ENCODE measurements at places on chromosomes 5 and 9.

GRCh38 chr5:161544350-161544765 lies 2.2 kb downstream of the GABRB2 start:
- DNase-seq, result peak; percentile 40

DNA sequence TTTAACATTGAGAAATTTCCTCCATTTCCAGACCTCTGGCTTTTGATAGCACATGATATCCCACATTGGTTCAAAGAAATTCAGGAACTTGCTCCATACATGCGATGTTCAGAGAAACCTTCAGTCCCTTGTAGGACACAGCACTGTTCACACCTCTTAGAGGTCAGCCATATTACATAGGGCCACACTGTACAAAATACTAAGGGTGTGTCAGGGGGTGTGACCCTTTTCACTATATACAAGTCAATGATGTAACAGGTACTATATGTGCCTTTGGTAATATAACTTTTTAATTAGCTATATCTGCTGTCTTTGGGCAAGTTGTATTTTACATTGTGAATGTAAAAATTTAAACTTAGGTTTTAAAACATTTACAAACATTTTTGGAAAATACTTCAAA lies 505.5 kb downstream of the ENC1 start:
- DNase-seq, result no peak

DNA sequence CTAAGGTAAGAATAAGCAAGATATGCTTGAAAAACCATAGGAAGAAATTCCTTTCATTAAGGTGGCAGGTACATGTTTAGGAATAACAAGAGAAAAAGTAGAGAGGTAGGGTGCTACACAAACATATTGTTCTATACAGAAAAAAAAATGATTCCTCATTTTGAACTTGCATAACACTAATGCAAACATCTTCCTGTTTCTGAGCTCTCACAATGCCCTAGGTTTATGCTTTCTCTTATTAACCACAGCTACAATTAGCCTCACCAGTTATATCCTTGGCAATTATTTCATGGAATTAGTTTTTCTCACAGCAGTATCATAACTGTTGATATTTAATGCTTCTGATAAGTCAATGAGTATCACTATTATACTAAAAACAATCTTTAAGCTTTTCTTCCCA lies 20.7 kb downstream of the CEMIP2 start:
- no peak for DNase-seq

DNA sequence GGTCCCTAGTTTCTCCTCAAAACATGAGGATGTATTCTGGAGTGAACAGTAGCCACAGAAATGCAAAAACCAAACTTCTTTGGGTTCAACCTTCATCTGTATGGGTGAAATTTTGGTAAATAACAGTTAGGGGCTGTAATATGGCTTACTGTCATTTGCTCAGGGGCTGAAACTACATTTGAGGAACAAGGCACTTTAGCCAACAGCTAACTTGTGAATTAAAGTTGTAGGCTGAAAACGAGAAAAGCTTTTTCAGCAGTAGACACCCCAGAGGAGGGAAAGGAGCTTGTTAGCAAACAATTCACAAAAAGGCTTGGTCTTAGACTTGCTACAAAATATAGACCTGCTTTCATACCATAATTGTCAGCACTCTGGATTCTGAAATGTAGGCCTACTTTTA lies 6.6 kb downstream of the TMEM171 start:
- no peak for DNase-seq

DNA sequence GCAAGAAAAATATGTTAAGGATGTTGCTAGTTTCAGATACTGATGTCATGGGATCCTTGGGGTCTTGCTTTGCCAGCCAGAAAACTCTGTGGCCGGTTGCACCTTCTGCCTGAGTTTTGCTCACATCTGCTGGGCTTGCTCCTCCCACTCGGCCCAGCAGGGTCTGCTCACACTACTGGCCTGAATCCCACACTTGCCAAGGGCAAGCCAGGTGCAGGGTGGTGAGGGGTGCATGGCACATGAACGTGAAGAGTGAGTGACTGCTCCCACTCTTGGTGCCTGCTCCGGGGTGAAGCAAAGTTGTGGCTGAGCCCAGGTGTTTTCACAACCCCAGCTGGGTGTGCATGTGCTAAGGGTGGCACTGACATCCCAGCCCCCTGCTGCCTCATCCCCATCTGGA lies 83.1 kb upstream of the STARD4 start:
- no peak for DNase-seq

DNA sequence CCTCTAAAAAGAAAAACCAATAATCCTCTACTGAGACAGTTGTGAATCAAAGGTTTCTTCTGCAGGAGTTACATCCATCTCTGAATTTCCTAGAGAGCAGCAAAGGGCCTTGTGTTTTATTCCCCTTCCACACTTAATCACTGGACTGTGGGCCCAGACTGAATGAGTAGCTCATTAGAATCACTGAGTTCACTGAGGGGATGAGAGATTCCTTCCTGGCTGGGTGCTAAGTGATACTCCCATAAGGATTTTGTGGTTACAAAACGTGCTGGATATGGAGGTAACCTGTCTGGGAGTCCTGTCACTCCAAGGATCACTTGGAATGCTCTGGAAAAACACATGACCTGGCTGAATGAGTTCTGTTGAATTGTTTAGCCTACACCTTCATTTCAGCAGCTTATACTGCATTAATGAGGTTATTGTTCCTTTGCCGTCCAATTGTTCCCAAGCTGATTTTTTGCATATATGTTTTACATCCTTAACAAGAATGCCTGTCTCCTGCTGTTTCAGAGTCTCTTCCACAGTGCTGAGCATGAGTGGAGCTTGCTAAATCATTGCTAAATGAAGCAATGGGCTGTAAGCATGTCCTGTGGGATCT lies 82.9 kb downstream of the MEF2C start:
- DNase-seq, result no peak

GRCh38 chr9:91920630-91921350 lies 29.2 kb downstream of the ROR2 start:
- DNase-seq, result no peak

DNA sequence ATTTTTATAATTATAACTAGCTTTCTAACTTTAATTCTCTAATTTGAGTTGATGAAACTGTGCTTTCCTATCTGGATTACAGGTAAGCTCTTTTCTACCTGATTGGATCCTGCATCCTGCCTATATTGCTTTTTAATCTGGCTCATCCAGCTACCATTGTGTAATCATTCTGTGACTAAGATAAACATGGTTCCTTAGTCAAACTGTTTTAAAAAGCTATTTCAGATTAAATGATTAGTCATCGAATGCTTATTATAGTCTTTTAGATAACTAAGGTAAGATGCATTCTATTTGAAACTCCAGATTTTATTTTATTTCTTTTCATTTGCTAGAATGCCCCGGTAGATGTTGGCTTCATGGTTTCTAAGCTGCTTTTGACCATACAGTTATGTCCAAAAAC lies 50.7 kb downstream of the ICE1 start:
- DNase-seq, result no peak

DNA sequence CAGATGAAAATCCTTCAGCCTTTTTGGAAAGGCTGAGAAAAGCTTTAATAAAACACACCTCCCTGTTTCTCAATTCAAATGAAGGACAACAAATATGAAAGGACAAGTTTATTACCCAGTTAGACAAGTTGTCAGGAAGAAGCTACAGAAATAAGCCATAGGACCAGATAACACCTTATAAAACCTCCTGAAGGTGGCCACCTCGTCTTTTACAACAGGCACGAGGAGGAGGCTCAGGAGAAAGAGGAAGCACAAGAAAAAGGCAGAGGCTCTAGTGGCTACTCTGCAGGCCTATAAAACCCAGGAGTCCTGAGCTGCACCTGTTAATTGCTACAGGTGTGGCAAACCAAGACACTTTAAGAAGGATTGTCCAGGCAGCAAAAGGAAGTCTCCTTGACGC lies 352.1 kb upstream of the CDH18 start:
- no peak for DNase-seq

GRCh38 chr9:132800038-132800648 lies 77.9 kb downstream of the AK8 start:
- peak; percentile 74 for DNase-seq

GRCh38 chr9:22146604-22147003 lies 137.5 kb upstream of the CDKN2B start:
- no peak for DNase-seq

DNA sequence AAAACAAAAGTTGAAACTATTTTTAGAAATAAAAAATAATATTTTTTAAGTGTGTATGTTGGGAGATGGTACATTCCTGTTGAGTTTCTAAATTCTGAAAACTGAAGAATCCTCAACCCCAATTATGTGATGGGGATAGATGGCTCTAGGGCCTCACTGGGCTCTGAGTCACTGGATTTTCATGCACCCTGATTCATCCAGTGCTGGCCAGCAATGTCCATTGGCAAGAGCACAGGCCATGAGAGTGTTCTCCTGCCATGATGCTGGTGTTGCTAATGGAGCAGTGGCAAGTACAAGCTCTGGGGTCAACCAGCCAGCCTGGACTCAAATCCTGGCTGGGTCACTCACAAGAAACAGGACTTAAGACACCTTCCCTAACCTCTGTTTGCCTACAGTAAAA lies 23.3 kb downstream of the SMIM23 start:
- DNase-seq, result no peak

GRCh38 chr9:34025062-34025461 lies 23.6 kb downstream of the UBAP2 start:
- no peak for DNase-seq

DNA sequence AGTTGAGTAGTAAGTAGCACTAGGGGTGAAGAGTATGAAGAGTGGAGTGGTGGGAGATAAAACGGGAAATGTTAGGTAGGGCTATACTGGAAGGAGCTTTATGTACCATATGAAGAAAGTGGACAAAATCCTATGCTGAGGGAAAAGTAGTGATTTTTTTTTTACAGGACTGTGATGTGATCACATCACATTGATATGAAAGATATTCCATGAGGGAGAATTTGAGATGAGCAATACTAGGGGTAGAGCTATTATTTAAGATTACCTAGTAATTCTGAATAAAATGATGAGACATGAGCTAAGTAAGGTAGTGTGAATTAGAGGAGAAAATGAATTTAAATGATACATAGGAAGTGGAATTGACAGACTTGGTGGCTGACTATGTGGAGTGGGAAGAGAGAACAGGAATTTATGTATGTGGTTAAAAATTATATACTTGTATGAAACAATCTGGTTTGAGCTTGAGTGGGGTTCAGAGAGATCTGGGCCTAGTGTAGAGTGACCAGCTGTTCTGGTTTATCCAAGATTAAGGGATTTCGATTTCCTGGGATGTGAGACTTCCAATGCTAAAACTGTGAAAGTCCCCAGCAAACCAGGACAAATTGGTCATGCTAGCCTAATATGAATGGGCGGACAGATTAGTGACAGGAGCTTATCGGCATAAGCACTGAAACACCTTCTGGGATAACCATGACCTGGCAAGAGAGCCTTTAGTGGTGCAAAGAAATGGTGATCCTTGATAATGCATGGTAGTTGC lies 29.3 kb upstream of the STOM start:
- no peak for DNase-seq

DNA sequence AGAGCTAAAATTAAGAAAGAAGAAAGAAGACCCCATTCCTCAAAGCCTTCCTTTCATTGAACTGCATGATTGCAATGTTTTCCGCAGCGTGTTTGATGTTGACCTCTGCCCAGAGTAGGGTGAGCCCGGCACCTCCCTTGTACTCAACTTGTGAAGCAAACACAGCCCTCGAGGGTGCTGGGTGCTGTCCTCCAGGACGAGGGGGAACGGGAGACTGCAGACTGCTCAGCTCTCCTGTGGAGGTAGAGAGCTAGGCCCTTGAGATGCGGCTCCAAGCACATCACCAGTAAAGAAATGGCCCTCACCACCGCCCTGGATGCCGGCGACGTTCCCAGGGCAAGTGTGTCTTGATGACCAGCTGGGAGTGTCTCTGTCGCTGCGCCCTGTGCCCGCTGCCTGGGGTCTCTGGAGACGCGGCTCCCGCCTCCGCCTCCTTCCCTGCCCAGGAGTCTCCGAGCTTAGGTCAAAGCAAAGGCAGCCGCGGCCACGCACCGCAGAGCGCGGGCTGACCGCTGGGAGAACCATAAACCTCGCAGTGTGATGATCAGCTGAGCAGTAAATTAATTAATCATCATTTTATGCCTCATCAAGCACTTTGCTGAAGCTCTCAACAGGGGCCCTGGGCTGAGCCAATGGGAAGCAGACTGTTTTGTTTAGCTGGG lies 108.7 kb downstream of the IRX2 start:
- no peak for DNase-seq

DNA sequence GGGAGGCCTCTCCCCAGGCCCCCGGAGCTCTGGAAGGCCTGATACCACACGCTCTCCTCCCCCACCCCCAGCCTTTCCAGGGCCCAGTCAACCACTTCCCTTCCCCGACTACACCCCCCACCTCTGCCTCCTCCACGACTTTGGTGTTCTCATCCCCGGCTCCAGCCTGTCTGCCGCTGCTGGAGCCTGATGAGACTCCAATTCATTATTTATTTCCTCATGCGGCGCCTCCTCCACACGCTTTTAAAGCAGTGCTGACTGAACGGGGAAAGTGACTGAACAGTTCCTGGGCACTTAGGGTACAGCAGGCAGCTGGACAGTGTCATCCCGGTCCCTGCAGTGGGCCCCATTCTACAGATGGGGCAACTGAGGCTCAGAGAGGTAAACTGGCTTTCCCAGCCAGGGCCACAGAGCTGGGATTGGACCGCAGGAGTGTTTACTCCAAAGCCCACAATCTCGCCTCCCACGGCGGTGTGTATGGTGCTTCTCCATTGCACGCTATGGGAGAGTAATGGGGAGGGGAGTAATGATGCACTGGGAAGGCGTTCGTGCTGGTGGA lies 15.9 kb upstream of the RPL26L1 start:
- peak; percentile 68 for DNase-seq

GRCh38 chr9:35861161-35861897 lies 8.9 kb downstream of the OR13J1 start:
- DNase-seq, result no peak

DNA sequence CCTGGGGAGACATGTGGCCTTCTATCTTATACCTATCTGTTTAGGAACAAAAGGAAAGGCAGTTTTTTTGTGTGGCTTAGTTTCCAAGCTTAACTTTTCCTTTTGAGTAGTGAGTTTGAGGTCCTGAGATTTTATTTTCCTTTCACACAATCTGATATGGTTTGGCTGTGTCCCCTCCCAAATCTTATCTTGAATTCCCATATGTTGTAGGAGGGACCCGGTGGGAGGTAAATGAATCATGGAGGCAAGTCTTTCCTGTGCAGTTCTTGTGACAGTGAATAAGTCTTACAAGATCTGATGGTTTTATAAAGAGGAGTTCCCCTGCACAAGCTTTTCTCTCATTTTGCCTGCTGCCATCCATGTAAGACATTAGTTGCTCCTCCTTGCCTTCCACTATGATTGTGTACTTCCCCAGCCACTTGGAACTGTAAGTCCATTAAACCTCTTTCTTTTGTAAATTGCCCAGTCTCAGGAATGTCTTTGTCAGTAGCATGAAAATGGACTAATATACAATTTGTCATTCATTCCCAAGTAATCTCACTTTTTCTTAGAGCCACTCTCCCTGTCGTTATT lies 4.7 kb upstream of the CLTB start:
- DNase-seq, result no peak
